ENCODE measurements at places on chromosomes 2 and 18.
A peak's percentile ranks its signal among the peaks of the same experiment; 100 is the strongest.

DNA sequence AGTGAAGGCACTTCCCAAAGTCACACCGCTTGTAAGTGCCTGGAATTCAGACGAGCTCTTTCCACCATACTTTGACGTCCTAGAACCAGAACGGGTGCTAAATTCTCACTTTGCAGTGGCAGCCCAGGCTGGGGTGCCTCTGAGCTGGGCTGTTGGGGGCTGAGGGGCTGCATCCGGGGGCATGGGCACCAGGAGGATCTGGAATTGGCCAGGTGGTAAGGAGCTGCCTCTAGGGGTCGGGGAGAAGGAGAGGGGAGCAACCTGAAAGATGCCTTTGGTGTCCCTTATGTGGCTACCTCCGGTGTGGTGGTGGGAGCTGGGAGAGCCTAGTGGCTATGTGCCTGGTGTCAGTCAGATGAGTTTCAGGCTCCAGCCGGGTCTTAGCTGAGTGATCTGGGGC, 7.1 kb downstream of the ATOH8 start:
- DNase-seq = no peak

- no peak for DNase-seq
These were observed 1232.3 kb upstream of the SLC39A10 start for GRCh38 chr2:194424683-194425209.

GRCh38 chr2:144715992-144716391, 196.1 kb upstream of the ZEB2 start:
- DNase-seq = no peak

DNA sequence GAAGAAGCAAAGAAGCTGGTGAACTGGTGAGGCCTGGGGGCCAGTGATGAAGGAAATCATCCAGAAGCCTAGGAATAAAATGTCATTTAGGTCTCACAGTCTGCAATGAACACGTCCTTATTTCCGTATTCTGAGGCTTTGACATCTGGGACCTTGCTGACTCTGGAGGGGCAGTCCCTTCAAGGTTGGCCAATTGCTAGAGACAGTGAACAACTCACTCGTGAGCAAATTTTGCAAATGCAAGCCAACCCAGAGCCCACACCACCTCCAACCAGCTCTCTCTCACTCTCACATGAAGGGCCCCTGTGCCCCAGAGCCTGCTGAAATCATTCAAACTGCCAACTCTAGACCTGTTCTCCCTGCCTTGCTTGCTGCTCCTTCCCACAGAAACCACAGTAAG, 279.1 kb upstream of the LYPD1 start:
- DNase-seq = no peak

GRCh38 chr2:76120176-76120575, 409.5 kb upstream of the GCFC2 start:
- no peak for DNase-seq

- DNase-seq = no peak
These were observed 19.9 kb downstream of the CHMP3 start for GRCh38 chr2:86543335-86543734.

DNA sequence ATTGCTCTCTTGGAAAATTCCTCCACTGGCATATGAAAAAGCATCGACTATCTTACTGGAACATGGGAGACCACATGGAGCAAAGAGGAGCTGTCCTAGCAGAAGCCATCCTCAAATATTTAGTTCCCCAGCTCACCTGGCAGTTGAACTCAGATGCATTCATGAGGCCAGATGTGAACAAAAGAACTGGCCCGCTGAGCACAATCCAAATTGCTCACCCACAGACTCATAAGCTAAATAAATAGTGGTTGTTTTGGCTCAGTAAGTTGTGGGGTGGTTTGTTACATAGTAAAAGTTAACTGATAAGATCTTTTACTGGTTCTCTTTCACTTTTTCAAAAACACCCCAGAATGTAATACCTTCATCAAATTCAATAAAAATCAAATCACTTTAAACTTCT, 108.6 kb upstream of the CWC22 start:
- DNase-seq = no peak

DNA sequence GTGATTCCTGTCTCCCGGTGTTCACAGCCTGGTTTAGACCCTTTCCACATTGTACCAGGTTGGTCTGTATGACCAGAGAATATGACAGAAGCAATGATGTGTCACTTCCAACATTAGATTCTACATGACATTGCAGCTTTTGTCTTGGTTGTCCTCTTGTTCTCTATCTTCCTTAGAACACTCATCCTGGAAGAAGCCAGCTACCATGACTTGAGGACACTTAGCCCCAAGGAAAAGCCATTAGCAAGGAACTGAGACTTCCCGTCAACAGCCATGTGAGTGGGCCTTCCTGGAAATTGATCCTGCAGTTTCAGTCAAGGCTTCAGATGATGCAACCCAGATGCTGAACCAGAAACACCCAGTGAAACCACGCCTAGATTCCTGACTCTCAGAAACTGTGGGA, 143.3 kb downstream of the MREG start:
- peak; percentile 94 for DNase-seq

GRCh38 chr2:34875091-34875745, 1276.1 kb upstream of the FAM98A start:
- DNase-seq = no peak

- DNase-seq = no peak
These were observed 26.1 kb upstream of the AAK1 start for GRCh38 chr2:69669666-69670065.

DNA sequence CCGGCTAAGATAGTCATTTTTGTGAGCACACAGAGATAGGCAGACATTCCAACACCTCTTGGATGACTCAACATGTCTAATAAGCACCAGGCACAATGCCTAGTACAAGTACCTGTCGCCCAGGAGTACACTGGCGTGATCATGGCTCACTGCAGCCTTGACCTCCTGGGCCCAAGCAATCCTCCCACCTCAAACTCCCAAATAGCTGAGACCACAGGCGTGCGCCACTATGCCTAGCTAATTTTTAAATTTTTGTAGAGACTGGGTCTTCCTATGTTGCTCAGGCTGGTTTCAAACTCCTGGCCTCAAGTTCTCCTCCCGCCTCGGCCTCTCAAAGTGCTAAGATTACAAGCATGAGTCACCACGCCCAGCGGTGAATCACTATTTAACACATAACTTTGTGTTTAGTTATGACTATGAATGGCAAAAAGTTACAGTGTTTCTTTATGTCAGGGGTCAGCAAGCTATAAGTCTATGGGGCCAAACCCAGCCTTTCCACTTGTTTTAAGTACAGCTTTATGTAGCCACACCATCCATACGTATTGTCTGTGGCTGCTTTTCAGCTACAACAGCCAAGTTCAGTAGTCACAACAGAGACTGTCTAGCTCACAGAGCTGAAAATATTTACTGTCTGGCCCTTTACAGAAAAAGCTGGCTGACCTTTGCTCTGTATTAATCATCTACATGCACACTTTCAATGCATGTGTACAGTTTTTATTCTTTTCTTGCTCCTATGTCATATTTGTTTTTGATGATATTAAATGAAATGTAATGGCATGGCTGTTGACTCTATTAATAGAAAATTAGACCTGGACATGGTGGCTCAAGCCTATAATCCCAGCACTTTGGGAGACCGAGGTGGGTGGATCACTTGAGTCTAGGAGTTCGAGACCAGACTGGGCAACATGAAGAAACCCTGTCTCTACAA, 18.7 kb downstream of the ORC2 start:
- DNase-seq = peak; percentile 90

GRCh38 chr2:189836644-189837043, 52.4 kb downstream of the PMS1 start:
- peak; percentile 94 for DNase-seq

- no peak for DNase-seq
These were observed 9.1 kb downstream of the WIPF1 start for GRCh38 chr2:174588463-174588862.

DNA sequence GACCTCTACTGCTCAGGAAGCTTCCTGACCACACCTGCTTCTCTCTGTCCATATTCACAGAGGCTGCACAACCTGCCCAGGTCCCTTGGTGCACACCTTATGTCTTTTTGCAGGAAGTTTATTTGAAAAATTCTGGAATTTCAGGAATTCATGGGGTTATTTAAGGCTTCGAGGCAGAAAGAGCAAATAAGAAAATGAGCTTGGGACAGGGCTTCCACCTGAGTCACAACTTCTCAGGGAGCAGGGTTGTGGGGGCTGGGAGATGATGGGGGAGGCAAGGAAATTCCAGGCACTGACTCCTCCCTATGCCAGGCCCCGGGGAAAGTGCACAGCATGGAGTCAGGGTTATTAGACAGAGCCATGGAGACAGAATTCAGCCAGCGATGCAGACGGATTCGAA, 57.7 kb downstream of the INHBB start:
- peak; percentile 4 for DNase-seq

DNA sequence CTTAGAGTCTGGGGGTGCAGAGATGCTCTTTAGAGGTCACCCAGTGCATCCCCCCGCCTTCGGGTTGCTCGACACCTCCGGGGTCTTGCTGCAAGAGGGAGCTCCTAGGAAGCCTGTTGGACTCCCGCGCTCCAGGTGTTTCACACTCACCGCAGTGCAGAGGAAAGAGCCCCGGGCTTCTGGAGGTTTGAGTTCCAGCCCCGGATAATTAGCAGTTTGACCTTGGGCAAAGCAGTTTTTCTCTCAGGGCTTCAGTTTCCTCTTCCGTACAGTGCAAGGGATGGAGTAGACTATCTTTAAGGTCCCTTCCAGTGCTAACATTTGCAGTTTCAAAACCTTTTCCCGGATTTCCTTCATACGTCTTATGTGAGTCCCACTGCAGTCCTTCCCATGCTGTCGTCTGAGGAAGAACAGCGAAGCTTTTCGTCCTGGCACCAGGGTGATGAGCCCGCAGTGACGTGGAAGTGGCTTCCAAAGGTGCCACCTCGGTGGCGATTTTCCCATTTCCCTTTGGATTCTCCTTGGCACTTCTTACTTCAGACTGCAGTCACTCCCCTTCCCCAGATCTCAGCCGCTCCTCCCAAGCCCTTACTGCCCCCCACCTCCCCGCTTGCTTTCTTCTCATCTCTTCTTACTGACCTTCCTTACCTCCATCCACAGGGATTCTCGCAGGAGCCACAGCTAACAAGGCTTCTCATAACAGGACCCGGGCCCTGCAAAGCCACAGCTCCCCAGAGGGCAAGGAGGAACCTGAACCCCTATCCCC, 585 bp downstream of the PNKD start:
- DNase-seq = no peak

- no peak for DNase-seq
These were observed 358.4 kb upstream of the NRP2 start for GRCh38 chr2:205323929-205324328.

GRCh38 chr2:218889937-218890336, 9.3 kb downstream of the WNT10A start:
- no peak for DNase-seq

DNA sequence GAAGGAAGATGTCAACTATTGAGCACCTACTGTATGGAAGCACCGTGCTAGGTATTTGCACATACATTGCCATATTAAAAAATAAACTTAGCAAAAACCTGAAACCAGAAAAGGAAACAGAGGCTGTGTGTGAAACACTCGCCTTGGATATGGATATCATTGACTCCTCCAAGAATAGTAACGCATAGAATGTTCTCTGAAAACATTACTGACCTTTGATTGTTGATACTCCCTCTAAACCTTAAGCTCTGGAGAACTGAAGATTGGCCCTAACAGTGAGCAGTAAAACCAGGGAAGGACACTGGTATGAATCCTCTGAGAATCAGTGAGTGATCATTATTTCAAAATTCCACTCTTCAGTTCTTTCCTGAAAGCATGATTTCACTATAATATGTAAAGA, 236.8 kb downstream of the CDH20 start:
- DNase-seq = no peak

DNA sequence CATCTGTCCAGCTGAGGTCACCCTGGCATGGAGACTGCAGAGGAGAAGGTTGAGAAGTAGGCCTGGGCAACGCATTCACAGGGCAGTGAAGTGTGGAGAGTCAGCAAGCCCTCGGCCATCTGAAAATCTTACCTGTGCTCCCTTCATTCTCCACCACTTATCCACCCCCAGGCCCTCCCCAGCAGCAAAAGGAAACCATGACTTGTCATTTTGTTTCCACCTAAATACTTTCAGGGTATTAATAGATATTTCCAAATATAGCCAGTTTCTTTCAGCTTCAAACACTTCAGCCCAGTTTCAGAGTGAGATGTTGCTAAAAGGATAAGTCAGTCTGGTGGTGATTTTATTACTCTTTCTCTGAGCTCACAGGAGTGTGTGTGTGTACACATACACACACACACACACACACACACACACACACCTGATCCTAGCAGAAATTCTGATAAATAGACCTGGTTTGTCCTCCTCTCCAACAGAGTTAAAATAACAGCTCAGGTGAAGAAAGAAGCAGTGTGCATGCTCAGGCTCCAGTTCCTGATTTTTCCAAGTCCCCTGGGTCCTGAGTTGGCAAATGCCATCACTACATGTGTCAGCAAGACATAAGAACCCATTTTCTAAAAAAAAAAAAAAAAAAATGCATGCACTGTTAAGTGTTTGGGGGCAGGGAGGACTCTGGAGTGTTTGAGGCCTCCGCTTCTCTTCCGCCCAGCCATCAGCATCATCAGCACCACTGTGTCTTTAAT, 82.8 kb downstream of the LOXHD1 start:
- no peak for DNase-seq

GRCh38 chr18:74148543-74149070, 284 bp downstream of the TIMM21 start:
- DNase-seq = no peak

DNA sequence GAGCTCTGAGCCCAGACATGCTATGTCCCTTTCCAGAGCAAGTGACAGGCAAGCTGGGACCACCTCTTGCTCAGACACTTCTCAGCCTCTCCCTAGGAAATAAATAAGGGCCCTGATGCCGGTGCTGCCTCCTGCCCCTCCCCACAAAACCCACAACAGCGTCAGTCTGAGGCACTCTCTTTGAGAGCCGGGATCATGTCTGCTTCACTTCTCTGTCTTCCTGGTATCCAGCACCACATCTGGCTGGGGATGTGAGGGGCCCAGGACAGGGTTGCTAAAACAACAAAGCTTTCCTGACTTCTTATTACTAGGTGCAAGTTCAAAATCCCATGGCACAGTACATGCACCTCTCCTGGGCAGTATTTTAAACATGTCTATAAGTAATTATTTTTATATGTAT, 103.9 kb upstream of the GLI2 start:
- no peak for DNase-seq

DNA sequence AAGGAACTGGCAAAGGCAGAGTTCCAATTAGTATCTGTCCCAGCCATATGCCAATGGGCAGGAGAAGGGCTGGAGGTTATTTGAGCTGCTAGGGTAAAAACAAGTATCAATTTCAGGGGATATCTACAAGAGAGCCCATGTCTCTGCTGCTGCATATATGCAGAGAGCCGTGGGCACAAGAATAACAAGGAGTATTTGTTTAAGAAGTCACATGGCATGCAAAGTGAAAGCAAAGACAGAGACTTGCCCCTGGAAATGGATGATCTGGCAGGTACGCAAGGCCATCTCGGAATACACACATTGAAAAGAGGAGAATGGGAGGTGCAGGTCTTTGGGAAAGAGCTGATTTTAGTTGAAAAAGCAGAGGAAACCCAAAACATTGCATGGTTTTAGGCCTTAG, 170.6 kb downstream of the EVA1A start:
- no peak for DNase-seq

- no peak for DNase-seq
These were observed 14.7 kb upstream of the FAM237A start for GRCh38 chr2:206627632-206628031.

GRCh38 chr18:50806208-50806616, 13.6 kb downstream of the MRO start:
- no peak for DNase-seq

Data from fibroblast of skin of scalp (primary cell).